ENCODE measurements at places on chromosomes 1 and 21.

- DNase-seq: no peak
These were observed 20.9 kb downstream of the CSTB start for GRCh38 chr21:43754948-43755781.

GRCh38 chr1:3685222-3685621 lies 32.9 kb downstream of the TP73 start:
- no peak for DNase-seq

GRCh38 chr1:1418464-1419362 lies 2.4 kb downstream of the ANKRD65 start:
- no peak for DNase-seq

GRCh38 chr1:85847356-85847755 lies 139.1 kb upstream of the ZNHIT6 start:
- no peak for DNase-seq

- DNase-seq: no peak
These were observed 2.5 kb upstream of the ZNF683 start for GRCh38 chr1:26375081-26375480.

GRCh38 chr1:29706936-29707335 lies 470.6 kb downstream of the PTPRU start:
- DNase-seq: no peak

- no peak for DNase-seq
These were observed 77.0 kb downstream of the HMCN1 start for GRCh38 chr1:185811073-185811709.

DNA sequence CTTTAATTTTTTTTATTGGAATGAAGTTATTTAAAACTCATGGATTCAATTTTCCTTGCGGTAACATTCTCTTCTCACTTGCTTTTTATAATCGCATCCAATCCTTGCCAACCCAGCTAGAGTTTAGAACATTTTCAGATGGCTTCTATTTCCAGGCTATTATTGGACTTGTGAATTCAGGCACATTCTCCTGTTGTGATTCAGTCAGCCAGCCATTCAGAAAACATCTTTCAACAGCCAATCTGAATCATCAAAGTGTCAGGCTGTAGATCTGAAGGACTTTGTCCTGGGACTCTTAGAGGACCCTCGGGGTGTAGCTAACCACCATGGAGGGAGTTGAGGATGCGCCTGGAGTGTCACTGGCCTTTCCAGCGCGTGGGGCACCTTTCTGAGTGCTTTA lies 92.4 kb downstream of the PRDM2 start:
- no peak for DNase-seq

DNA sequence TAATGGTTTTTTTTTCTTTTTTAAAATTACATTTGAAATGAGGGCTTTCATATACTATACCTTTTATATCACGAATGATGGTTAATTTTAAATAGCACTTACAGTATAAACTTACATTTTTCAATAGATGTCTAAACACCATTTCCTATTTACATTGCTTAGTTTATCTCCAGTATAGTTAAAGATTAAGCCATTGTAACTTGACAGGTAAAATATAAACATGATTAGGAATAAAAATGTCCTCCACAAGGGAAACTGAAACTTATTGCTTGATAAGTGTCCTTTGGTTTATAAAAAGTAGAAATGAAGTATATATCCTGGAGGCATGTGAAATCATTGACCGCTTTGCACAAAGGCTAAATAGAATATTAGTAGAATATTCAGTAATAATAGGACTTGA lies 20.2 kb downstream of the CTH start:
- no peak for DNase-seq

DNA sequence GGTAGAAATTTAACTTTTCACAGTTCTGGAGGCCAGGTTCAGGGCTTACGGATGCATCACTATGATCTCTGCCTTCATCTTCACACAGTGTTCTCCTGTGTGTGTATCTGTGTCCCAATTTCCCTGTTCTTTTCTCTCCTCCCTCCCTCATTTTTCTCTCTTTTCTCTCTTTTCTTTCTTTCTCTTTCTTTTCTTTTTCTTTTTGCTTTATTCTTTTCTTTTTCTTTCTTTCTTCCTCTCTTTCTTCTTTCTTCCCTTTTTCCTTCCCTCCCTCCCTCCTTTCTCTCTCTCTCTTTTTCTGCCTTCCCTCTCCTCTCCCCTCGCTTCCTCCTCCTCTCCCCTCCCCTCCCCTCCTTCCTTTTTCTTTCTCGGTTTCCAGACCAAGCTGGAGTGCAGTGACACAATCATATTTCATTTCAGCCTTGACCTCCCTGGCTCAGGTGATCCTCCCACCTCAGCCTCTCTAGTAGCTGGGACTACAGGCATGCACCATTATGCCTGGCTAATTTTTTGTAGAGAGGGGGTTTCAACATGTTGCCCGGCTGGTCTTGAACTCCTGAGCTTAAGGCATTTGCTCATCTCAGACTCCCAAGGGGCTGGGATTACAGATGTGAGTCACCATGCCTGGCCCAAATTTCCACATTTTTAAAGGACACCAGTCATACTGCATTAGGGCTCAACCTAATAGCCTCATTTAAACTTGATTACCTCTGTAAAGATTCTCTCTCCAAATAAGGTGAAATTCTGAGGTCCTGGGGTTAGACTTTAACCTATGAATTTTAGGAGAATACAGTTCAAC lies 115.9 kb downstream of the HUNK start:
- DNase-seq: no peak

DNA sequence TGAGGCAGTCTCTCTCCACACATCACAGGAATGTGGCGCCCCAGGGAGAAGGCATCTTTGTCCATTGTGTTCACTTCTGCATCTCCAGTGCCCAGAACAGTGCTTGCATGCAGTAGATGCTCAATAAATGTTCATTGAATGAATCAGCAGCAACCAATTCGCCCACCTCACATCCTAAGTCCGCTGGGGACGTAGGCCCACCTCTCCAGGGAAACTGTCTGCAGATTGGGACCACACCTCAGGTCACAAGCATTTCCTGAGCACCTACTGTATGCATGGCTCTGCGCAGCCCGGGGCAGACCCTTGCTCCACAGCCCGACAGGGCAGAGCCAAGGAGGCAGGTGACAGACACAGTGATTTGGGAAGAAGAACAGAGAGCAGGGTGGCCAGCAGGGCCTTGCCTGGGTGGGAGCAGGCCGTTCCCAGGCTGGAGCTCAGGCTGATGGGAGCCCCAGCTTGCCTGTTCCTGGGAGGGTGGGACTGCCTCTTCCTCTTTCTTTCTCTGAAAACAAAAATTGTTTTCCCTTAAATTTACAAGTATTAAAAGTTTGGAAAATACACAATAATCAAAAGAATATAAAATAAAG lies 25.8 kb upstream of the RUNX3 start:
- no peak for DNase-seq

DNA sequence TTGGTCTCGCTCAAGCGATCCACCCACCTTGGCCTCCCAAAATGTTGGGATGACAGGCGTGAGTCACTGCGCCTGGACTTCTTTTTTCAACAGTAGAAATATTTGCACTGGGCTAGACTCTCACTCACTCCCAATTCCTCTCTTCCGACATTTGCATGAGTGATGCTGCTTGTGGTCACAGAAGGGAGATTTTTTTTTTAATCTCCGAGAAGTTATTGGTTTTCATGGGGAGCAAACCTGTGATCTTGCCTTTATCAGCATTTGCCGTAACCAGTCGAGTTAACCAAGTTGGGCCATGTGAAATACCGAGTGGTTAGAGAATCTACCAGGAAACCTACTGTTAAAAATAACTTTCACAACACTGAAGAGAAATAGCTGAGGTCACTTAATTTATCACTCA lies 21.1 kb downstream of the ERG start:
- DNase-seq: no peak
